ENCODE measurements at places on chromosomes 2 and 18.

GRCh38 chr2:188675391-188676009 lies 298.7 kb upstream of the COL3A1 start:
- peak; percentile 74 for DNase-seq

- no peak for DNase-seq
These were observed 28.9 kb downstream of the TFPI start for GRCh38 chr2:187525163-187525900.

DNA sequence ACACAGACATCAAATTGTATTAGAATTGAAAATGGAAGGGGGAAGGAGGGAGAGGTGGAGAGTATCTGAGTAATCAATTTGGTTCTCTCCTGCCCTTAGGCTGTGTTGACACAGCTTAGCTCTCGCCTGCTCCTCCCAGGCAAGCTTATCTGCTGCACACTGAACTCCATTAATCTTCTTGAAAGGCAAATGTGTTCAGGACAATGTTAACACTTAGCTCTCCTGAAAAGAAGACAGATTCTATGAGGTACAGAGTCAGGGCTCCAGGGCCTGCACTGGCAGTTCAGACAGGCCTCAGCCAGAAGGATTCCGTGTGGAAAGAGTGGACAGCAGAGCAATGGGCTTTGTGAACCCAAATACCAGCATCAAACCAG lies 430.0 kb upstream of the TNP1 start:
- peak; percentile 28 for DNase-seq

GRCh38 chr2:27082773-27083409 lies 3.7 kb upstream of the KHK start:
- DNase-seq: peak; percentile 82

- no peak for DNase-seq
These were observed 159.0 kb downstream of the TMX3 start for GRCh38 chr18:68555879-68556301.

DNA sequence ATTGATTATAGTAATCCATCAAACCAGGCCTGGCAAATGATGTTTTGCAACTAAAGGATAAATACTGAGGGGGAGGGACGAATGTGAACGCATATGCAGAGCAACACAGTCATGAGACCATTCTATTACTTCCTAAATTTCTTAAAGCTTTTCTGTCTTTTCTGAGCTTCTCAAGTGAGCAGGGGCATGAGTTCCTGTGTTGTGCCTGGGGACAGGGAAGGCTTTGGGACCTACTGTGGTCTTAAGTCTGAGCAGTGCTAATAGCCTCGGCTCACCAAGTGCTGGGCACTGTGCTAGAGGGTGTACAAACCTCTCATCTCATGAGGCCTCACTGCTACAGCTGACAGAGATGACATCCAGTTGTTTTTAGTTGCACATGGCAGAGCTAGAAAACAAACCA lies 182.4 kb downstream of the NEDD4L start:
- DNase-seq: no peak

DNA sequence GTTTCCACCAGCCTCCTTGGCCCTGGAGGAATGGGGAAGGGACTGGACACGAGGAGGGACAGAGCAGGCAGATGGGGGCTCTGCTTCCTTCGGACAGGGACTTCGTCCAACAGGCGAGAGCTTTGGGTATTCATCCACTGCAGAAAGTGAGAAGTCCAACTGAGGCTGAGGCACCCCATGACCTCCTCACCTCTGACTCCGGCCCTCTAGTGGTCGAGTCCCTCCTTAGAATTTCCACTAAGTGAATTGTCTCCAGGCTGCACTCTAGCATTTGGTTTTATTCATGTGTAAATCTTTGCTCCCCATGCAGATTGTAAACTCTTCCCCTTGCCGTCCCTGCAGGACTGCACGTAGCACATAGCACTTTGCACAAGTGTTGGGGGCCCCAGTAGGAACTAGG lies 75.6 kb downstream of the TMEM247 start:
- no peak for DNase-seq

DNA sequence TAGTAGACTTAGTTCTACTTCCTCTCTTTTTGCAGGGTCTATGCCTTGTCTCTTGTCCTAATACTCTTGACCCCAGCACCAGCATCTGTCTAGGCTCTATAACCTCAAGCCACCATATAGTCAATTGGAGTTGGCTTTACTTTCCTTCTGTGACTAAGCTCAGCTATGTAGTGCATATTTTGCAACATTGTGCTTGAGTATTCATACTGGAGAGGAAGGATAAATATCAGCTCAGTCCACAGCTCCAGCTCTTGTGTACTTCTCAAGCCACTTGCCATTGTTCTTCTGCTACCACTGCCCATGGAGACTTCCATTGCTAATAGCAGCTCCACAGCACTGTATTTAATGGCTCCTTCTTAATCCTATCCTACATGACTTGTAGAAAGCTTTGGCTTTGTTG lies 35.5 kb upstream of the CD28 start:
- DNase-seq: no peak

- peak; percentile 8 for DNase-seq
These were observed 52.9 kb downstream of the SCG2 start for GRCh38 chr2:223549215-223549614.

DNA sequence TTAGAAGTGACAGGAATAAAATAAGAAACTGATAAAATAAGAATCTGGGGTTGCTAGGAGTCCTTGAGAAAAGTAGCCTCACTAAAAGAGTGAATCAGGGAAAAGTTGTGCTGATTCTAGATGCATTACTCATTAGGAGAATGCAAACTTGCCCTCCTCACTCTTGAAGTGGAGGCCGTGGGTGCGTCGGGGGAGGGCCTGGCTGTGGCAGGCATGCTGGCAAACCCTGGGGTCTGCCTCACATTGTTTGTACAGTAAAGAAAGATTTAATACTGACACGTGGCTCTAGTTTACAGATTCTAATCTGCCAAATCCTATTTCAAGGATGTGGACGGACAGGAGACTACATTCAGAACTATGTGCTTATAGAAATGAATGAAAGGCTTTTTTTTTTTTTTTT lies 41.9 kb downstream of the TANC1 start:
- DNase-seq: peak; percentile 16

- DNase-seq: peak; percentile 30
These were observed 49.2 kb downstream of the PLB1 start for GRCh38 chr2:28544922-28545589.

DNA sequence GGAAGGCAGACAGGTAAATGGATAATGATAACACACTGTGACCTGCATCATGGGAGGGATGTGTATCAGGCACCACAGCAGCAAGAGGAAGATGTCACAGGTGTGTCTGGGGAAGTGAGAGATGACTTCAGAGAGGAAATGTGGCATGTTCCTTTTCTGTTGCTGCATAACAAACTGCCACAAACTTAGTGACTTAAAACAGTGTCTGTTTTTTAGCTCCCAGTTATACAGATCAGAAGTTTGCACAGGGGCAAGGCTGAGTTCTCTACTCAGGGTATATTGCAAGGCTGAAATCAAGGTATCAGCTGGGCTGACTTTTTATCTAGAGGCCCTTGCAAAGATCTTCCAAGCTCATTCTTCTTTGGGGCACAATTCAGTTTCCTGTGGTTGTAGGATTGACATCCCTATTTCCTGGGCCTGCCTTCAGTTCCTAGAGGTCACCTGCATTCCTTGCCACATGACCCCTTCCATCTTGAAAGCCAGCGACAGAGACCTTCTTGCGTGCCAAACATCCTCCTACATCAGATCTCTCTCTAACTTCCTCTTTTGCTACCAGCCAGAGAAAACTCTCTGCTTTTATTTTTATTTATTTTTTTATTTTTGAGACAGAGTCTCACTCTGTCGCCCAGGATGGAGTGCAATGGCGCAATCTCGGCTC lies 2.1 kb upstream of the MAP3K2 start:
- DNase-seq: no peak

DNA sequence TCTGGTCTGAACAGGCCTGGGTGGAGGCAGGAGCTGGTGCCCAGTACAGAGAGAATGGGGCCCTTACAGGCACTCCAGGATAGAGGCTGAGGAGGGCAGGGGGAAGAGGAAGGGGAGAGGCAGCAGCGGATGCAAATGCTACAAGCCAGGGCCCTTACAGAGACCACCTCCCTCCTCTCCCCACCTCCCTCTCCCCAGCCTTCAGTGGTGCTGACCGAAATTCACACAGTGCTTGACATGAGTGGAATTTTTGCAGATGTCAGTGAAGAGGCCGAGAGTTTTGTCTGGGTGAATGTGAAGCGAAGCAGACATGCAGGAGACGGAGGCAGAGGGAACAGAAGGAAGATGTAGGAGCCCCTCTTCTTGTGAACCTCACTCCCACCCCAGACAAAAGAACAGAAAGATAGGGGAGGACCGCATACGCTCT lies 31.9 kb downstream of the CIB4 start:
- DNase-seq: no peak

DNA sequence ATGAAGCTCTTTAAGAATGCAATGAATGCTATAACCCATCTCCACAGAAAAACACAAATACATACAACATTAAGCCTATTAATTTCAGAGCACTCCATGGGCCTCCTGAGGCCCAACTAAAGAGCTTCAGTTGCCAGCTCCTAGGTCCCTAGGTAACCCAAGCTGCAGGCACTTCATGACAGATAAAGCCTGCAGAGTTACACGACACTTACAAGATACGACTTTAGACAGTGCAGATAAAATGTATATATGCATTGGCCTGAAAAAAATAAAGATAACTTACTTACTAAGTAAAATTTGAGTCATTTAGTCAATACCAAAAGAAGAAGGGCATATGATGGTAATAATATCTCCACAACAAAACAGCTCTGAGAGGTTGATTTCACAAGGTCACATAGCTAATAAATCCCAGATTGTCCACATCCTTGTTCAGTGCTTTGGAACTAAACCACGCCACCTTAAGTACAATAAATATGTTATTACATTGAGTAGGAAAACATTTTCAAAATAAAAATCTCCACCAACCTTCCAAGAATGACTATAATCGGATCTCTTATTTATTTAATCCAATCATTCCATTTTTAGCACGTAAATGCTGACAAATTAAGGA lies 3.4 kb downstream of the MAP4K3 start:
- DNase-seq: no peak

DNA sequence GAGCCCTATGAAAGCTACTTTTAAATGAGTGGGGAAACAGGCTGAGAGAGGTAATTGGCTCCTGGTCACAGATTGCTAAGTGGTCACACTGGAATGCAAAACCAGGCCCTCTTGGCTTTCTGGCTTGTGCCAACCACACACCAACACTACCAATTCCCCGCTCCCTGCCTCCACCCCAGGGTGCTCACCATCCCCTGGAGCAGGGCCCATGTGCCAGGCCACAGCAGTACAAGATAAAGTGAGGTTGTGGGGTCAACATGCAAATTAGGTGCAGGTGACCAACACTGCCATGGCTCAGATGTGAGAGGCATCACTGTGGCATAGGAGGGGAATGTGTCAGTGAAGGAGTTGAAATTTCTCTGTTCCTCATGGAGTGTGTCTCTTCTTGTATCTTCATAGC lies 312.5 kb downstream of the MYCN start:
- DNase-seq: no peak

DNA sequence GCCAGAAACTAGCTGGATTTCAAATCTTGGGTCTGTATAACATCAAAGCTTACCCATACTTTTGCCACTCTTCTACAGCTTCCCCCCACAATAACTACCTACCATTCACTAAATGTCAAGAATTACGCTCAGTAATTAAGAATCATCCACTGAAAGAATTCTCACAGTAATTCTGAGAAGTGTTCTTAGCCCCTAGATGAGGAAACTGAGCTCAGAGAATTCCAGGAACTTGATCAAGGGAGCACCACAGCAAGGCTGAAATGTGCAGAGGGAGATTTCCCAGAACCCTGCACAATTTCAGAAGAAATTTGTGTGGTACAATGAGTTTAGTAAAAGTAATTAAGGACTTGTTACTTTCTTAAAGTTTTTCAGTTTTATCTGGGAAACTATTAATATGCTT lies 194.5 kb upstream of the STK17B start:
- no peak for DNase-seq

DNA sequence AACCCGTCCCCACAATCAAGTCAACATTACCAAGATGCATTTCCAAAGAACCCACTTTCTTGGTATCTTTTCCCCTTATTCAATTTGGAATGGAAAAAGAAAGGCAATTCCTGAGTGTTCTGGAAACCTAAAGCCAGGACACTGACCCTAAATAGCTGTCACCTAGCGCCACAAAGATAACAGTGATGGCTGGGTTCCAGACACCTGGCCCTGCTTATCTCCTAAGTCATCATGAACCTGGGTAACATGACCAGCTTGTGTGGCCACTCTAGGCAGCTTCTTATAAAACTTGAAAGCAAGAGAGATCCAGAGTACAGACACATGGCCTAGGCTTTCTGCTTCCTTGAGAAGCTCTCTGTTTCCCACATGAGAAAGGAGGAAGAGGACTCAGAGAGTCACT lies 95.4 kb downstream of the BOD1L2 start:
- DNase-seq: no peak

DNA sequence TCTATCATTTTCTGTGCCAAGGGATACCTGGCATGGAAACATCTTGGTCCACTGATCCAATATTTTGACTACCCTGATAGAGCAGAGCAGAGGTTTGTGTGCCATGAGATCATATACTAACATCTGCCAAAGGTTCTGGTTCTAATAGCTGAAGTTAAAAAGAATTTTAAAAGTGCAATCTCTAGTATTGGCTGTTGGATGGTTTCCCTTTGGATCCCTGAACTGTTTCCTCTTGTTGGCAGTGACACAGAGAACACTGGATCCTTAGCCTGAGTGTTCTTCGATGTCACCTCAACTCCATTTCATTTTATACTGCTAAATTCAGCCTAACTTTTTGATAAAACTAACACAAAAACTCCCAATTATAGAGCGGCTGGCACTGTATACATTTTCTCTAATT lies 169.3 kb upstream of the FBXO11 start:
- DNase-seq: no peak

DNA sequence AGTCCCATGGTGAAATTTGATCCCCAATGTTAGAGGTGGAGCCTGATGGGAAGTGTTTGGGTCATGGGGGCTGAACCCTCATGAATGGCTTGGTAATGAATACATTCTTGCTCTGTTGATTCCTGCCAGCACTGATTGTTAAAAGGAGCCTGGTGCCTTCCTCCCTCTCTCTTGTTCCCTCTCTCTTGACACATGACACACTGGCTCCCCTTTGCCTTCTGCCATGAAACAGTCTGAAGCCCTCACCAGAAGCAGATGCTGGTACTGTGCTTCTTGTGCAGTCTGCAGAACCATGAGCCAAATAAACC lies 30.6 kb upstream of the EPC2 start:
- peak; percentile 57 for DNase-seq

DNA sequence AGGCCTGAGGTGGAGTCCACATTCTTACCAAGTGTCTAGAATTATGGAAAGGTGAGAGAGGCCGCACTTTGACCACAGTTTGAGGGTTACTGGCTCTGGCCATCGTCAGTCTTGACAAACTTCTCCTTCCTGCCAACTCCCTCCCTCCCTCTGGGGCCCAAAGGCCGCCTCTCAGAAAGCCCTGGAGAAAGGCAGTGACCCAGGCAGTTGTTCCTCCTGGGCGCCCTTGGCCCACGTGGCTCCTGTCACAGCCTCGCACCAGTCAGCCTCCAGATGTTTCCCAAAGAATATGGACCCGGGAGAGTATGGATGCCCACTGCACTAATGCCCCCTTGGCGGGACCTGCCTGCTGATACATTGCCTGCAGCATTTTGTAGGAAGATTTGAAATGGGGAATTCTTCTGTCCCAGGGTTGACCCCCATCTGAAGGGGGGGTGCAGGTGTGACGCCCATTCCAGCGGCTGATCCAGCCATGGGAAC lies 61.7 kb downstream of the ASB1 start:
- DNase-seq: no peak

- DNase-seq: no peak
These were observed 38.1 kb downstream of the SNED1 start for GRCh38 chr2:241036397-241036963.

GRCh38 chr2:10146366-10147005 lies 23.9 kb downstream of the RRM2 start:
- DNase-seq: no peak

- DNase-seq: no peak
These were observed 141.2 kb downstream of the CABLES1 start for GRCh38 chr18:23276451-23276850.

GRCh38 chr2:46943881-46944798 lies 28.5 kb upstream of the MCFD2 start:
- no peak for DNase-seq

Measured in SJCRH30 (cell line).